Activated CD8-positive, alpha-beta T cell treated with anti-CD3 and anti-CD28 coated beads for 36 hours (primary cell): ENCODE measurements at places on chromosomes 2 and 18. TPM values are rescaled to one million over a fixed set of nuclear protein-coding genes. Genes with fewer than 3 reads are reported as not detected.

The EFR3B gene
- total RNA-seq: 0.23 TPM

The TSPYL6 gene
- not detected for total RNA-seq

The ANKRD30B gene
- not detected for total RNA-seq

The DPP4 gene
- total RNA-seq: 26.4 TPM

The RTKN gene
- total RNA-seq: 1.6 TPM

The FOXD4L1 gene
- total RNA-seq: 0.23 TPM

The SP140L gene
- total RNA-seq: 43.7 TPM

The WDR75 gene
- total RNA-seq: 86.2 TPM

The ZNF521 gene
- total RNA-seq: not detected

The ANKZF1 gene
- 216 TPM for total RNA-seq

The ANKRD53 gene
- total RNA-seq: not detected

The LAMA1 gene
- total RNA-seq: not detected

The STARD6 gene
- total RNA-seq: not detected

The MROH2A gene
- total RNA-seq: not detected

GRCh38 chr2:205218056-205218455 is 464.2 kb upstream of the NRP2 start:
- no peaks in the 10 kb centered on the region for H3K36me3 ChIP-seq
- H3K4me1 ChIP-seq: no peaks in the 10 kb centered on the region
- DNase-seq: no peak
- no peaks in the 10 kb centered on the region for H3K27me3 ChIP-seq

DNA sequence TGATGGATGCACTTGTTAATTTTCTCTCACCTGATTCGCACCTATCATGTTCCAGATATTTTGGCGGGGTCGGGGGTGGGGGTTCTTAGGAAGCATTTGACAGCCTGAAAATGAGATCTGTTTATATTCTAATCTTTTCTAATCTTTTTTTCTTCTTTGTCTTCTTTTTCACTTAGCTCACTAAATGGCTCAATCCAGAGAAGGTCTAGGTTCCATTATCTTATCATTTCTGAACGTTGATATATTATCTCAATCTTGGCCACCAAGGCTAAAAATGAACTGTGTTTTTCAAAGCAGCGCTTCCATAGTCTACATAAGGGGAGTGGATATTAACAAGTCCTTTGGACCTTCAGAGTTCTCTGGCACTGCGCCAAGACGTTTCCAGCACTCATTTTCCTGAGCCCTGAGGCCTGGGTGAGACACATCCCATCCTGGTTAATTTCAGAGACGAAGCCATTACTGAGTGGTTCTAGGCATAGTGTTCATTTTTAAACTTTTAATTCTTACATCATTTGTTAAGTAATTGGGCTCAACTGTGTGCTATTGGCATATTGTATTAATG is 229.0 kb downstream of the SOX11 start:
- H3K4me1 ChIP-seq: no peaks in the 10 kb centered on the region
- H3K4me3 ChIP-seq: no peak overlapping the region
- H3K27ac ChIP-seq: no peak overlapping the region

GRCh38 chr2:25062511-25062917 is 20.6 kb downstream of the EFR3B start:
- H3K4me1 ChIP-seq: peaks cover 4% of the 10 kb centered on the region
- no peak overlapping the region for H3K4me3 ChIP-seq
- no peak for DNase-seq
- no peak overlapping the region for H3K27ac ChIP-seq

DNA sequence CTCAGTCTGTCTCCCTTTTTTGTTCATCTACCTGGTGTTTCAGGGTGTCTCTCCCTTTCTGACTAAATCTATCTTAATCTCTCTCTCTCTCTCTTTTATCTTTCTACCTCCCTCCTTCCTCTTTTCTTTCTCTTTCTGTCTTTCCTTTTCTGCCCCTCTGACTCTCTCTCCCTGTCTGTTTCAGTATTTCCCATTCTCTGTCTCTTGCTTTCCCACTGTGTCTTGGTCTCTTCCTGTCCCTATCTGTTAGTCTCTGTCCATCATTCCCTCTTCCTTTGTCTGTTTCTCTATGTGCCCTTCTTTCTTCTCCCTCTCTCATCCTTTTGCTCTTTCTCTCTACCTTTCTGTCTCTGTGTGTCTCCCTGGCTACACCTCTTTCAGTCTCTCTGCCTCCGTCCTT is 56.7 kb downstream of the R3HDM1 start:
- H3K27me3 ChIP-seq: no peaks in the 10 kb centered on the region
- no peak overlapping the region for H3K4me3 ChIP-seq
- peaks cover 11% of the 10 kb centered on the region for H3K36me3 ChIP-seq
- peaks cover 32% of the 10 kb centered on the region for H3K4me1 ChIP-seq

DNA sequence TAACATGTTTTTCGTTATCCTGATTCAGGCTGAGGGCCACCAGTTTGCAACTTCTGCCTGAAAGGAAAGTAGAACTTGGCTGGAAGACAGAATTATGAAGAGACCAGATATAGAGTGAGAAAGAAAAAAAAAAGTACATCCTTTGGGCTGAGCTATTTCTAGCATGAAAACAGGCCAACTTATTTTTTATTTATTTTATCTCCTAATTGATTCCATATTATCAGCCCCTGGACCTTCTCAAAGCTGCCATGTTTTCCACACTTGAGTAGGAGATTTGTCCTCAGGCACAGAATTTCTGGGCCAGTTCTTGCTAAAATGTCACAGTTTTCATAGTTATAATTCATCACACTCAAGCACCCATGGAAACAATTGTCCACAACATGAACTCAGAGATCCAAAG is 586.8 kb upstream of the CNTNAP5 start:
- H3K4me1 ChIP-seq: no peaks in the 10 kb centered on the region
- no peak overlapping the region for H3K27ac ChIP-seq
- DNase-seq: no peak
- H3K27me3 ChIP-seq: no peaks in the 10 kb centered on the region
- no peaks in the 10 kb centered on the region for H3K36me3 ChIP-seq
- no peak overlapping the region for H3K4me3 ChIP-seq

- H3K4me1 ChIP-seq: peaks cover 6% of the 10 kb centered on the region
- H3K4me3 ChIP-seq: no peak overlapping the region
- H3K36me3 ChIP-seq: no peaks in the 10 kb centered on the region
- DNase-seq: no peak
- peaks cover 7% of the 10 kb centered on the region for H3K27me3 ChIP-seq
- H3K27ac ChIP-seq: no peak overlapping the region
Observed at GRCh38 chr18:79384151-79384807, 11.5 kb upstream of the NFATC1 start.

- H3K27ac ChIP-seq: no peak overlapping the region
- H3K4me1 ChIP-seq: no peaks in the 10 kb centered on the region
- H3K27me3 ChIP-seq: peaks cover 26% of the 10 kb centered on the region
- H3K4me3 ChIP-seq: no peak overlapping the region
- H3K36me3 ChIP-seq: no peaks in the 10 kb centered on the region
Observed at GRCh38 chr2:239008004-239008403, 160.1 kb downstream of the TWIST2 start.

- peaks cover 19% of the 10 kb centered on the region for H3K36me3 ChIP-seq
- H3K27me3 ChIP-seq: no peaks in the 10 kb centered on the region
- H3K27ac ChIP-seq: no peak overlapping the region
- H3K4me3 ChIP-seq: no peak overlapping the region
- DNase-seq: no peak
Observed at GRCh38 chr2:30511122-30512083, 64.4 kb downstream of the LCLAT1 start.

GRCh38 chr2:167049659-167050058 is 161.4 kb downstream of the XIRP2 start:
- H3K36me3 ChIP-seq: no peaks in the 10 kb centered on the region
- no peak for DNase-seq
- H3K4me3 ChIP-seq: no peak overlapping the region

DNA sequence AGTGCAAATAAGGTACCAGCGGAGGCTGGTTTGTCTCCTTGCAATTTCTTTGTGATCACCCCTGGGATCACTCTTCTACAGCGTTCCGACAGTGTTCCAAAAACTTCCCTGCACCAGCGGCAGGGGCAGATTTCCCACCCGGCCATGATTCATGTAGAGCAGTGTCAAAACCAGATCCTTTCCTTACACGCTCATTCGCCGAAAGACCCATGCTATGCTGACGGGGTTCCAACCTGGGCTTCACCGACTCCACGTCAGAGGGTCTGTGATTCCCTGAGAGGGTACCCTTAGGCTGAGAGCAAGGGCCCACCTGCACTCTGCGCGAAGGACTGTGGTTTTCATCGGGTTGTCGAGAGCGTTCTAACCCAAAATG is 423 bp upstream of the TTC27 start:
- peak overlapping the region; percentile 96 for H3K27ac ChIP-seq
- no peaks in the 10 kb centered on the region for H3K27me3 ChIP-seq
- peak overlapping the region; percentile 95 for H3K4me3 ChIP-seq
- H3K36me3 ChIP-seq: peaks cover 20% of the 10 kb centered on the region

- H3K27ac ChIP-seq: no peak overlapping the region
- no peaks in the 10 kb centered on the region for H3K27me3 ChIP-seq
- H3K4me3 ChIP-seq: no peak overlapping the region
- no peaks in the 10 kb centered on the region for H3K4me1 ChIP-seq
- no peaks in the 10 kb centered on the region for H3K36me3 ChIP-seq
Observed at GRCh38 chr18:66795051-66795450, 191.2 kb upstream of the CDH19 start.

DNA sequence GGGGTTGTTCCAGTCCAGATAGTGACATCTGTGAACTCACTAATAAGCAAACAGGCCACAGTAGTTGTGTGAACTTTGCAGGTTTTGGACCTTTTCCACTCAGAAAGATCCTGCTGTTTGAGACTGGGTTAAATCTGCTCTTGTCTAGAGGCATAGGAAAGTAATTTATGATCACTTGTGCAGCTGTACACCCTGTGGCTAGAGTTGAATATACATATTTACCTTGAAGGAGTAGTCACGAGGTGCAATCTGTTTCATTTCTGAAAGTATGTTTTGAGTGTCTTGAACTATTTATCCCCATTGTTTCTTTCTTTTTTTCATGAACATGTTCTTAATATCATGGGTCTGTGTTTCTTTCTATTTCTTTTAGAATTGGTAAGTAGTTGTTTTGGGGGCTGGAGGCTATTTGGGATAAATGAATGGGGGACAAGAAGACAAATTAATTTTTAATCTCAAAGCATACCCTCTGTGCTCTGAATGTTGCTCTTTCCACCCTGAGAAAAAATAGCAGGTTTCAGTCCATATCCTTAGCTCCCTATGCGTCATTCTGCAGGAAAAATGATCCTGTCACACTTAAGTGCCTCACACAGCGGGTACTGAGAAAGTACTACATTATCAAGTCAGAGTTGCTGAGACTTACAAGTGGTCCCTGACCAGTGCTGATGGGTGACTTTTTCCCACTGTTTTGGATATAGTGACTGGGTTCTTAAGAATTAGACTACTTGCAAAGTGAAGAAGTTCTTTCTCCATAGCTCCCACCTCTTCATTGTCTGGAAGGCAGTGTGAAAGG is 28.2 kb downstream of the DCC start:
- no peak overlapping the region for H3K4me3 ChIP-seq
- no peaks in the 10 kb centered on the region for H3K27me3 ChIP-seq
- H3K27ac ChIP-seq: no peak overlapping the region
- no peaks in the 10 kb centered on the region for H3K36me3 ChIP-seq
- DNase-seq: no peak
- H3K4me1 ChIP-seq: no peaks in the 10 kb centered on the region

DNA sequence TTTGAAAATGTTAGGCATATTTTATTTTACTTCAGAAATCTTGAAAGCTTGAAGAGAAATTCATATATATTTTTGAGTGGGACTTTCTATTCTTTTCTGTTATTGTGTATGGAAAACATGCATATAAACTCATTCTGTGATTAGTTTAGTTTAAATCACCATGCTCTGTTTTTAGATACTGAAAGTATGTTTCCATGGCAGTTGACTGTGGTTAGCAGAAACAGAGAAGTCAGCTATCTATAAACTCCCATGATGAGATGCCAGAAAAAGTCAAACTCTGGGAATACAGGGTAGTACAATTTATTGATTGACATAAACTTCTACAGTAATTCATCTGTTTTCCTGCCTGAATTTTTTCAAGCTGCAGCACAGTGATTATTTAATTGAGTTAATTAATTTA is 905.3 kb upstream of the VRK2 start:
- no peaks in the 10 kb centered on the region for H3K4me1 ChIP-seq
- no peaks in the 10 kb centered on the region for H3K27me3 ChIP-seq
- DNase-seq: no peak
- no peaks in the 10 kb centered on the region for H3K36me3 ChIP-seq
- H3K27ac ChIP-seq: no peak overlapping the region

DNA sequence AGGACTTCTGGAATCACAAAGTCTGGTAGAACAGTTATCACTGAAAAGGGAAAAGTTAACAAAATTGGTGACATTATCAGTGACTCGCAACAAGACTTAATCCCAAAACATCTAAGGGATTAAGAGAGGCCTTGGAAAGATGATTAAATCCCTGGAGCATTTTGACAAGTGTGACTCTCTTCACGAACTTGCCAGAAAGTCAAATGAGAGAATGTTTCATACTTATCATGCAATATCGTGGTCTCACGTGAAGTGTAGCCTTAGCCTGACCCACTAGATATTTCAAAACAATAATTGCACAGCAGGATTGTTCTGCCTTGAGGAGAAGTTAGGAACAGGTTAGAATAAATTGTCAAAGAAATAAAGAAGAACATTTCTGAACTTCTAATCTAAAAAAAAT is 104.5 kb downstream of the COL6A3 start:
- no peaks in the 10 kb centered on the region for H3K36me3 ChIP-seq
- no peaks in the 10 kb centered on the region for H3K4me1 ChIP-seq
- no peak for DNase-seq

GRCh38 chr18:32244881-32245280 is 55.0 kb downstream of the MEP1B start:
- H3K27ac ChIP-seq: no peak overlapping the region
- H3K4me1 ChIP-seq: no peaks in the 10 kb centered on the region
- H3K4me3 ChIP-seq: no peak overlapping the region
- H3K27me3 ChIP-seq: peaks cover 4% of the 10 kb centered on the region
- H3K36me3 ChIP-seq: no peaks in the 10 kb centered on the region

DNA sequence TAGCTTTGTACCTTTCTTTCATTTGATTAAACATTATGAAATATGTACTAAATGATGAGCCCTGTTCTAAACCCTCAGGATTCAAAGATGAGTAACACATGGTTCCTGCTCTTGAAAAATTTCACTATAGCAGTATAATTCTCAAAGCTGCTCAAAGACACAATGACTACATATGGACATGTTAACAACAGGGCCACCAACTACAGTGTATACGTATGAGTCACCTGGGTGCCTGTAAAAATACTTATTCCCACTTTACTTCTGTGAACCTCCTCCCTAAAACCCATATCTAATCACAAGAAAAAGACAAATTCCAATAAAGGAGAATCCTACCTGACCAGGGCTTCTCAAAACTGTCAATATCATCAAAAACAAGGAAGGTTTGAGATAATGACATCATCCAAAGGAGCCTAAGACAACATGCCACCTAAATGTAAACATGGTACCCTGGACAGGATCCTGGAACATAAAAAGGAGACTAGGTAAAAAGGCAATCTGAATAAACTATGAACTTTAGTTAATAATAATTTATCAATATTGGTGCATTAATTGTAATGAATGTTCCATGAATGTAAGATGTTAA is 84.7 kb downstream of the FAM161A start:
- H3K4me1 ChIP-seq: no peaks in the 10 kb centered on the region
- H3K36me3 ChIP-seq: peaks cover 5% of the 10 kb centered on the region
- H3K4me3 ChIP-seq: no peak overlapping the region
